ENCODE measurements at places on chromosomes 3 and 15. TPM values are rescaled to one million over a fixed set of nuclear protein-coding genes. Genes with fewer than 3 reads are reported as not detected.

The CD80 gene
- not detected for total RNA-seq

The SLC22A14 gene
- not detected for total RNA-seq

The CLDN1 gene
- not detected for total RNA-seq

The LRRC2 gene
- total RNA-seq = 0.86 TPM

The EBLN2 gene
- total RNA-seq = 3.7 TPM

The TMCC1 gene
- total RNA-seq = 6.3 TPM

The TGM4 gene
- total RNA-seq = 0.06 TPM

The HES1 gene
- 1.2 TPM for total RNA-seq

The TUSC7 gene
- not detected for total RNA-seq

The SNX22 gene
- total RNA-seq = not detected

The HTR3E gene
- not detected for total RNA-seq

The SLC12A1 gene
- not detected for total RNA-seq

The DOCK3 gene
- total RNA-seq = 0.46 TPM

The CAND2 gene
- total RNA-seq = 2.1 TPM

The FGD5 gene
- total RNA-seq = not detected

The ARGFX gene
- not detected for total RNA-seq

The CCR1 gene
- total RNA-seq = 0.19 TPM

The SI gene
- not detected for total RNA-seq

The MOBP gene
- not detected for total RNA-seq

The GOLGA6L22 gene
- total RNA-seq = not detected

The RIOX2 gene
- 28.5 TPM for total RNA-seq

The SH2D7 gene
- not detected for total RNA-seq

The KCNMB3 gene
- 0.63 TPM for total RNA-seq

The DUOXA2 gene
- total RNA-seq = not detected

The EOMES gene
- total RNA-seq = not detected

The RHCG gene
- total RNA-seq = not detected

The FBXL2 gene
- 21.9 TPM for total RNA-seq

The KIF15 gene
- total RNA-seq = 25.9 TPM

The PLCL2 gene
- not detected for total RNA-seq

The EMC7 gene
- total RNA-seq = 29.2 TPM

The CYP11A1 gene
- not detected for total RNA-seq

The RTF1 gene
- total RNA-seq = 34.6 TPM

The PIGZ gene
- 2.4 TPM for total RNA-seq

The CHRNA7 gene
- total RNA-seq = 0.63 TPM

The RYR3 gene
- total RNA-seq = not detected

The TRPM1 gene
- not detected for total RNA-seq

The GOLIM4 gene
- 42.1 TPM for total RNA-seq

The CHP1 gene
- total RNA-seq = 67.2 TPM

The MASP1 gene
- not detected for total RNA-seq

The ZPLD1 gene
- 1.1 TPM for total RNA-seq

The TIGIT gene
- not detected for total RNA-seq

The PODXL2 gene
- total RNA-seq = 4.3 TPM

The GUCA1C gene
- total RNA-seq = not detected

The RGMA gene
- total RNA-seq = not detected

The GAP43 gene
- total RNA-seq = 0.45 TPM

The NPAP1 gene
- total RNA-seq = not detected

The GASK1A gene
- not detected for total RNA-seq

The RTP1 gene
- not detected for total RNA-seq

Measured in LHCN-M2 (cell line).